ENCODE measurements at places on chromosomes 12 and 14. TPM values are rescaled to one million over a fixed set of nuclear protein-coding genes. Genes with fewer than 3 reads are reported as not detected.

- H3K36me3 ChIP-seq: peaks cover 91% of the 10 kb centered on the region
- H3K4me3 ChIP-seq: no peak overlapping the region
- no peak overlapping the region for H3K27ac ChIP-seq
- no peaks in the 10 kb centered on the region for H3K4me1 ChIP-seq
- no peak for DNase-seq
These were observed 107.9 kb downstream of the TRAFD1 start for GRCh38 chr12:112233242-112233641.

DNA sequence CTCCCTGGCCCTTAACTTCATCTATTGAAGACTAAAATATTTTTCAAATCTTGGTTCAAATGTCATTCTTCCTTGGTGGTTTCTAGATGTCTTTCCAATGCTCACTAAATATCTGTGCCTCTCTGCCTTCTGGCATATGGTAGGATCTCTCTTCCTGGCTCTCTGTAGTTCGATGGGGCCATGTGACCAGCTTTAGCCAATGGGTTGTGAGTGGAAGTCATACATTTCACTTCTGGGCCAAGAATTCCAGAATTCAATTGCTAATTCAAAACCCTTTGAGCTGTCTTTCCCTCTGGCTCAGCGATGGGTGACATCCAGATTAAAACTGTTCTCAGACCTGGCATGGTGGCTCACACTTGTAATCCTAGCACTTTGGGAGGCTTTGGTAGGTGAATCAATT is 25.8 kb upstream of the CTDSP2 start:
- no peak for DNase-seq
- H3K4me3 ChIP-seq: no peak overlapping the region
- H3K36me3 ChIP-seq: no peaks in the 10 kb centered on the region
- no peaks in the 10 kb centered on the region for H3K27me3 ChIP-seq
- no peak overlapping the region for H3K27ac ChIP-seq

- H3K4me1 ChIP-seq: no peaks in the 10 kb centered on the region
- H3K36me3 ChIP-seq: no peaks in the 10 kb centered on the region
- no peak overlapping the region for H3K27ac ChIP-seq
These were observed 88.5 kb downstream of the E2F7 start for GRCh38 chr12:76976777-76977382.

DNA sequence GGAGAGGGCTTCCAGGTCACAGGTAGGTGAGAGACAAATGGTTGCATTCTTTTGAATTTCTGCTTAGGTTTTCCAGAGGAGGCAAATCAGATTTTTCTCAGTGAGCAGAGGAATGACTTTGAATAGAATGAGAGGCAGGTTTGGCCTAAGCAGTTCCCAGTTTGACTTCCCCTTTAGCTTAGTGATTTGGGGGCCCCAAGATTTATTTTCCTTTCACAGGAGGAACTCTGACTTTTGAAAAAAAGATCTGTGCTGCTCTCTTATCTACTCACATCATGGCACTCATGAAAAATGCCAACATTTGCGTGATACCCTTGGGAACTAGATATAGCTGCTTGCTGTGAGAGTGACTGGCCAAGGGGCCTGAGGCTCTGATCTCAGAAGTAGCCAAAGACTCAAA is 58.0 kb upstream of the EVL start:
- no peak overlapping the region for H3K27ac ChIP-seq
- no peak overlapping the region for H3K4me3 ChIP-seq
- no peak for DNase-seq
- no peaks in the 10 kb centered on the region for H3K4me1 ChIP-seq

- peaks cover 17% of the 10 kb centered on the region for H3K4me1 ChIP-seq
- no peak overlapping the region for H3K27ac ChIP-seq
- no peaks in the 10 kb centered on the region for H3K36me3 ChIP-seq
- H3K4me3 ChIP-seq: no peak overlapping the region
- H3K27me3 ChIP-seq: no peaks in the 10 kb centered on the region
- DNase-seq: no peak
These were observed 5.9 kb downstream of the RIMBP2 start for GRCh38 chr12:130709971-130710732.

DNA sequence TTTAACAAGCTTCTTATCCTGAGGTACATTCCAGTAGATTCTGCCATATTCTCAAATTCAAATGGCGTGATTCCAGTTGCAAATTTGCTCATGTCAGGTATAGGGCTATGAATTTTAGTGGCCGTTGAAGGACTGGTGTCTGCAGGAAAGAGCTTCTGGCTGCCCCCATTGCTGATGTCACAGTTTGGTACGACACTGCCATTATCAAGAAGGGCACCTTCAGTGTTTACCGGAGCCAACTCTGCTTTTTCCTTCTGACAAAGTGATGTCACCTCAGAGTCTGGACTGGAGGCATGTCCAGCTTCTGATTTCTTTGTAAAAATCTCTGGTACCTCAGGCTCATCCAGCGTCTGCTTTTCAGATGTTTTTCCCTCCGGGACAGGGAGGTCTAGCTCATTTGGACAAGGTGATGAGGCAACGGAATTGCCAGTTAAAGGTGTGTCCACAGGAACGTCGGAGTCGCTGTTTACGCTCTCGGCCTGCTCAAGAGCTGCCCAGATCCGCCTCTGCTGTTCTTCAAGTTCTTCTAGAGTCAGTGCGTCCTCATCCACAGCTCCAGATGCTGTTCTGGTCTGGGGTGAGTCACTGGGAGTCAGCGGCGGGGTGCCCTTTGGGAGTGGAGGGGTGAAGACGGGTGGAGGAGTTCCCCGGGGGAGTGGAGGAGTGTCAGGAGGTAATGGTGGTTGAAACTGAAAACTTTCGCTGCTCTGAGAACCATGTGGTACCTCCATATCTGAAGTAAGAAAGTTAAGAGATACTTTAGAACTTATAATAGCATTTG is 27.0 kb downstream of the ZCCHC8 start:
- peaks cover 56% of the 10 kb centered on the region for H3K36me3 ChIP-seq
- DNase-seq: peak; percentile 54
- H3K27me3 ChIP-seq: no peaks in the 10 kb centered on the region
- no peak overlapping the region for H3K4me3 ChIP-seq
- peaks cover 4% of the 10 kb centered on the region for H3K4me1 ChIP-seq

DNA sequence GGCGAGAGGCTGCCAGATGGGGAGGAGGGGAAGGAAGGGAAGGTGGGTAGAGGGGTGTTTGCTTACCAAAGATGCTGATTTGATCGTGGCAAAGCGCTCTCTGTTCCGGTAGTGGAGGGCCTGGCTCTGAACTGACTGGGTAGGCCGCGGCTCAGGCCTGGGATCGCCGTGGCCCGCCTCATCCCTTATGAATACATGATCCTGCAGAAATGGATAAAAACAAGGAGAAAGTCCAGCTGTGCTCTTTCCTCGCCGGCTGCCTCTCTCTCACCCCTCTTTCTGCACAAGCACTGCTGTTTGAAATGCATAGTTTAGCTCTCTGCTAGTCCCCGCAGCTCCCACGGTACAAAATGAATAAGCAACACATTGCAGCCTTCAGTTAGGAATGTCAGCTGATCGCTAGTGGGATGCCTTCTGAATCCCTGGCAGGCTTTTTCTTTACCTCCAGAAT is 53.8 kb downstream of the PEBP1 start:
- peak overlapping the region; percentile 88 for H3K27ac ChIP-seq
- no peaks in the 10 kb centered on the region for H3K4me1 ChIP-seq
- no peak for DNase-seq

DNA sequence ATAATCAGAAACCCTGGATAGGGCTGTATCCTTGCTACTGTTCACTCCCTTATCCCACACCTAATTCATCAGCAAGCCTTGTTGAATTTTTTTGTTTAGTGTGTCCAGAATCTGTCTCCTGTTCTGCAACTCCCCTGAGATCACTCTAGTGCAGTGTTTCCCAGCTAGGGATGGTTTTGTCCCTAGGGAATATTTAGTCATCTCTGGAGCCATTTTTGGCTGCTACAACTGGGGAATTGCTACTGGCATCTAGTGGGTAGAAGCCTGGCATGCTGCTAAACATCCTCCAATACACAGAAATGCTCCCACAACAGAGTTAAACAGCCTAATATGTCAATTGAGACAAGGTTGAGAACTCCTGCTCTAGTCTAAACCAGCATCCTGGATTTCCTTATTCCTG is 248.0 kb downstream of the NPAS3 start:
- H3K27ac ChIP-seq: no peak overlapping the region
- no peaks in the 10 kb centered on the region for H3K4me1 ChIP-seq
- DNase-seq: no peak

- no peaks in the 10 kb centered on the region for H3K27me3 ChIP-seq
- no peaks in the 10 kb centered on the region for H3K4me1 ChIP-seq
- no peaks in the 10 kb centered on the region for H3K36me3 ChIP-seq
- no peak for DNase-seq
- no peak overlapping the region for H3K4me3 ChIP-seq
- no peak overlapping the region for H3K27ac ChIP-seq
These were observed 48.3 kb downstream of the EML1 start for GRCh38 chr14:99841436-99842071.

GRCh38 chr14:75844486-75844885 is 137.3 kb downstream of the TGFB3 start:
- no peaks in the 10 kb centered on the region for H3K27me3 ChIP-seq
- DNase-seq: no peak
- H3K27ac ChIP-seq: no peak overlapping the region

DNA sequence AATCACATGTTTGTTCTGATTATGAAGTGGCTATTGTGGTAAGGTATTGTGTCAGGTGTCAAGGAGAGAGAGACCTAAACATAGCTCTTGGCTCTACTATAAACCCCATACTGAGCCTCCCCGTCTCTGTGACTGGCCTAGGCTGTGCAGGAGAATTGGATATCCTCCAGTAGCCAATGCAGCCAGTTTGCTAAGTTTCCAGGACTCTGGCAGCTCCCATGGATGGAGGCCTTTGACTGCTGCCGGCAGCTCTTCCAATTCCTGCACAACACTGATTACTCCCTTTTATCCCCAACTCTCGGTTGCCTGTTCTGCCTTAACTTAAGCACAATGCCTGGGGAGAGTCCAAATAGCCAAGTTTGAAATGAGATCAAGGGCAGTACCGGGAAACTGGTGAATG is 59.3 kb downstream of the ABCC9 start:
- peak overlapping the region; percentile 49 for H3K27ac ChIP-seq
- H3K4me3 ChIP-seq: no peak overlapping the region
- no peaks in the 10 kb centered on the region for H3K36me3 ChIP-seq

DNA sequence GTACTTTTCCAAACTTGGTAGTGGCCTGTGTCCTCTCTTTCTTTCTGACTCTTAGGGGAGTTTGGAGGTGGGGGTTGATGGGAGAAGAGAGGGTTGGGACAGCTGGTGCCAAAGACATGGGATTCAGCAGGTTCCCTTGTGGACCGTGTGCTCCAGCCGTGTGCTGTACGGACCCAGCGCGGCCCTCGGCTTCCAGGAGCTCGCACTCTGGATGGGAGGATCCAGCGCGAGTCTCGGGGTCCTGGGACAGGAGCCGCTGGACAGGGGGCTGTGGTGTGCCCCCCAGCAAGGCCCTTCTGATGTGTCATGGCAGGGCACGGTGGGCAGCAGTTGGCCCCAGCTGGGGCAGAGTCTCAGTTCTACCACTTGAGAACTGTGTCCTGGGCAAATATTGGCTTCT is 45.0 kb upstream of the TSPAN9 start:
- no peak overlapping the region for H3K27ac ChIP-seq
- no peaks in the 10 kb centered on the region for H3K27me3 ChIP-seq
- H3K36me3 ChIP-seq: peaks cover 18% of the 10 kb centered on the region
- DNase-seq: no peak

DNA sequence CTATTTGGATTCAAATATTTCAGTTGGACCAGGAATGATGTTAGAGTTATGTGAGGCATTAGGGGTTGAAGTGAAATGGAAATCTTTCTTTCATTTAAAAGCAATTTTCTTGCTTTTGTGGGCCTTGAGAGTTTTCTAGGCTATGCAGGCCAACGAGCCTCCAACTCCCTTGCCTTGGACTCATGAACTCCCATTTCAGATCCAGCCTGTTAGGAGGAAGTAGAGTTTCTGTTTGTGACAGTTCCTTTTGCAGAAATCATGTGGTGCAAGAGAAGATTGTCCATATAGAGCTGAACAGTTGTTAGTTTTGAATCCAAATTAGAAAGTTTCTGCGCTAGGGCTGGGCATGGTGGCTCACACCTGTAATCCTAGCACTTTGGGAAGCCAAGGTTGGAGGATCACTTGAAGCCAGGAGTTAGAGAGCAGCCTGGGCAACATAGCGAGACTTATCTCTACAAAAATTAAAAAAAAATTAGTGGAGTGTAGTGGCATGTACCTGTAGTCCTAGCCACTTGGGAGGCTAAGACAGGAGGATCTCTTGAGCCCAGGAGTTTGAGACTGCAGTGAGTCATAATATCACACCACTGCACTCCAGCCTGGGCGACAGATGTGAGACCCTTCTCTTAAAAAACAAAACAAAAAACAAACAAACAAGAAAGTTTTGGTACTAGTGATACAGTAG is 47.3 kb upstream of the MED13L start:
- DNase-seq: no peak
- H3K27me3 ChIP-seq: no peaks in the 10 kb centered on the region
- no peaks in the 10 kb centered on the region for H3K36me3 ChIP-seq
- H3K4me1 ChIP-seq: peaks cover 15% of the 10 kb centered on the region
- no peak overlapping the region for H3K4me3 ChIP-seq
- H3K27ac ChIP-seq: no peak overlapping the region

- DNase-seq: peak; percentile 92
- peaks cover 54% of the 10 kb centered on the region for H3K4me1 ChIP-seq
- H3K27ac ChIP-seq: peak overlapping the region; percentile 61
These were observed 3.6 kb upstream of the TNFRSF1A start for GRCh38 chr12:6345319-6346091.

- H3K36me3 ChIP-seq: no peaks in the 10 kb centered on the region
- DNase-seq: no peak
- no peaks in the 10 kb centered on the region for H3K27me3 ChIP-seq
- H3K4me3 ChIP-seq: no peak overlapping the region
These were observed 11.8 kb upstream of the SP7 start for GRCh38 chr12:53347905-53348304.

DNA sequence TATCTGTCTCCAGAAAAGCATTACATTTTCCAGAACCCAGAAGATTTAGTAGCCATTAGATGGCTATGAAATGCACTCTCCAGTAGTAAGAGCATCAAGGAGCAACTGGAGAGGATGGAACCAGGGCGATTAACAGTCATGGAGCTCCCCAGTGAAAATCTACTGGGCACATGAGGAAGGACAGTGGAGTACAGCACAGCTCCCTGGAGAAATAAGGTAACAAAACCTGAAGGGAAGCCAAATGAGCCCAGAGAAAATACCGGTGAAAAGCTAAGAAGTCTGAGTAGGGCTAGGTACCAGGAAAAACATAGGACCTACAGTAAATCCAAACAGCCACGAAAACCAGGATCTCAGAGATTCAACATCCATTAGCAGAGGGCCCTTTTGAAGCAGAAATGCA is 21.6 kb downstream of the SOX5 start:
- H3K27ac ChIP-seq: no peak overlapping the region
- H3K4me1 ChIP-seq: no peaks in the 10 kb centered on the region
- H3K36me3 ChIP-seq: no peaks in the 10 kb centered on the region
- H3K27me3 ChIP-seq: no peaks in the 10 kb centered on the region
- no peak for DNase-seq
- no peak overlapping the region for H3K4me3 ChIP-seq

GRCh38 chr14:26870722-26871617 is 273.1 kb upstream of the NOVA1 start:
- H3K4me1 ChIP-seq: no peaks in the 10 kb centered on the region
- no peak overlapping the region for H3K27ac ChIP-seq
- no peak overlapping the region for H3K4me3 ChIP-seq
- no peaks in the 10 kb centered on the region for H3K36me3 ChIP-seq

The CCDC38 gene
- total RNA-seq: not detected

The TTC9 gene
- total RNA-seq: 5.3 TPM

The RNASE4 gene
- total RNA-seq: 44.4 TPM

The LRFN5 gene
- 0.39 TPM for total RNA-seq

The PRR4 gene
- 1.6 TPM for total RNA-seq

The C12orf42 gene
- not detected for total RNA-seq

All from right atrium auricular region (tissue), 2 donors.